Sigmoid colon (tissue), 7 donors: ENCODE measurements at places on chromosomes 11 and 22.

- DNase-seq: peak; percentile 81
These were observed 67.1 kb upstream of the WNT7B start for GRCh38 chr22:46043816-46044620.

GRCh38 chr11:35764417-35764816, 101.8 kb downstream of the TRIM44 start:
- DNase-seq: no peak

- no peak for DNase-seq
These were observed 262.2 kb upstream of the UBASH3B start for GRCh38 chr11:122393209-122393860.

DNA sequence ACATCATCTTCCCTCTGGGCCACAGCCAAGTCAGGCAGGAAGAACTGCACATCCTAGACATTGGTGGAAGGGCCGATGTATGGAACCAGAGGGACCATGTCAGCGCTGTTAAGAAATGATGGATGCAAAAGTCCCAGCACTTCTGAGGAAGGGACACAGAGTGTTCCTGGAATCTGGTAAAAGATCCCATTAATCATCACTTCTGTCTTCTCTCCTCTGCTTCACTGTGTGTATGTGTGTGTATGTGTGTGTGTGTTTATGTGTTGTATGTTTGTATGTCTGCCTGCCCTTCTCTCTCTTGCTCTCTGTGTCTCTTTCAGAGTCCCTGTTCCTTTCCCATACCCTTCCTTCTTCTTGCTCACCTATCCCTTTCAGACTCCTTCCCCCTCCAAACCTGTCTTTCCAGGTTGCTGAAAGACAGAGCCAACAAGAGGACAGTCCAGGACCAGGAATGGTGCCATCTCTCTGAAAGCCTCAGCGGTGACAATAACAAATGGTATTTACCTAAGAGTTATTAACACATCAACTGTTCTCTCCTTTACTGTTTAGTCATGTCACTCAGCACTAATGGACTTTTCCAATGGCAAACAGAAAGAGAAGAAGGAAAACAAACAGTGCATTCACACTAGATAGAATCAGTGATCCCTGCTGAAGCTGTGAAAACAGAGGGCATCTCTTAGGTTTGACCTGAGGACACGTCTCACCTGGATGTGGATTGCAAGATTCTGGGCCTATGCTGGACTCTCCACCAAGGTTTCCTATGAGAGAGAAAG, 47.1 kb downstream of the EHF start:
- DNase-seq: no peak

GRCh38 chr22:17095538-17095937, 10.7 kb downstream of the IL17RA start:
- peak; percentile 21 for DNase-seq

DNA sequence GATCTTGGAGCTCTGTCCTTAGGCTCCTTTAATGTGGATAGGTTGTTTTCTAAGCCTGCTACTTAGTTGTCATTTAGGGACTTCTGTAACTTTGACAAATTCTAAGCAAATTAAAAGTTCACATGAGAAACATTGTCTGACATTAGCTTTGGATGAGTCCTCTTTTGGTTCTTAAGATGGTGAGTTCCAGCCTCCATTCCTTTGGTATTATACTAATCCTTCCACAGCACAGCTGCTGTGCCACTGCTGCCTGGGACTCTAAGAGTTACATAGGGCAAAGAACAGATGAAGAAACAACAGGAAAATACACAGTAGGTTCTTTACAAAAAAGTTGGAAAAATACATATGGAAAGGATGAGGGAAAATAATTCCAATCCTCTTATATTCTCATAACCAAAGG, 25.3 kb upstream of the PIK3C2A start:
- DNase-seq: no peak

DNA sequence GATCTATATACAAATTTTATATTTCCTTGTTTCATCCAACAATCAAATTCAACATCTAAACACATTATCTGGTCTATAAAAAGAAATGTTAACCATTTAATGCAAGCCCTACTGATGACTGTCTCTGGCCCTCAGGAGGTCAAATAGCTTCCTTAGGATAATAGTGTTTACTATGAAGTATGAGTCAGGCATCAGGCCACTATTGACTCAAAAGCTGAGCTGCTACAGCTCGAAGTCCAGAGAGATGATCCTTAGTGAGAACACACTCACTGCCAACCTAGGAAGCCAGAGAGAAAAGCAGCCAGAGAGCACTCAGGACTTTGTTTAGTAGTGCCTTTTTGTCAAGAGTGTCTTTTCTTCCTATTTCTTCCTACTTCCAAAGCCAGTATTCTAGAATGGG, 171.8 kb downstream of the SOX6 start:
- no peak for DNase-seq

GRCh38 chr11:47773882-47774281, 6.7 kb upstream of the FNBP4 start:
- DNase-seq: no peak

- DNase-seq: no peak
These were observed 205.8 kb downstream of the CADM1 start for GRCh38 chr11:115298300-115299012.

DNA sequence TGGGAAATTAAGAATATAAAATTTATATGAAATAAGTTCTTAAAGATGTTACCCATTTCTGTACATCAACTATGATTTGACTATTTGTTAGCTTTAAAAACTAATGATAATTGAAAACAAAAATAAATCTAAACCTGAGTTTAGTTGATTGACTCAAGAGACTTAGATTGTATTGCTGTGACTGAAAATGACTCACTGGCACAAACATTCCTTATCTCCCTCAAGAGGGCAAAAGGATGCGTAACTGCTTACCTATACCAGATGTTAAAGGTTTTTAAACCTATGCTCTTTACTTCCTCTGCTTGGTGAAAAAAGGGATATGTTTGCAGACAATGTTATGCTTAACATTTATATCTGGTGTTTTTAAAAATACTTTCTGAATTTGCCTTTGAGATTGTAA, 30.3 kb downstream of the ATM start:
- DNase-seq: no peak

- DNase-seq: peak; percentile 86
These were observed 1.7 kb upstream of the GAB2 start for GRCh38 chr11:78419327-78419726.

GRCh38 chr11:33291004-33291777, 34.0 kb downstream of the HIPK3 start:
- DNase-seq: no peak

GRCh38 chr11:47611348-47611794, 17.2 kb upstream of the C1QTNF4 start:
- no peak for DNase-seq

GRCh38 chr22:23089633-23090456, 19.5 kb downstream of the GNAZ start:
- DNase-seq: no peak

DNA sequence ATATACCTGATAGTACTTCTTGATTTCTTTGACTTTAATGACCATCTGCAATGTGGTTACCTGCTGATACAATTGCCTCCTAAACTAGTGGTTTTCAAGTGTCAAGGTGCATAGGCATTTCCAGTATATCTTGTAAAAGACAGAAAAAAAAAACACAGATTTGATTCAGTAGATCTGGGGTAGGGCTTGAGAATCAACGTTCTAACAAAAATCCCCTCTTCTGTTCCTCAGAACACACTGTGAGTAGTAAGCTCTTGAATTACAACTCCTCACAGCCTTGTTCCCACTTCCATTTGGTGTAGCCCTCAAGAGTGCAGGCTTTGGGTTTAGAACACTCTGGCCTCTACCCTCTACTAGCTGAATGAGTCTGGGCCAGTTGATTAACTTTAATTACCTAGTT, 78.0 kb upstream of the CTSC start:
- no peak for DNase-seq

DNA sequence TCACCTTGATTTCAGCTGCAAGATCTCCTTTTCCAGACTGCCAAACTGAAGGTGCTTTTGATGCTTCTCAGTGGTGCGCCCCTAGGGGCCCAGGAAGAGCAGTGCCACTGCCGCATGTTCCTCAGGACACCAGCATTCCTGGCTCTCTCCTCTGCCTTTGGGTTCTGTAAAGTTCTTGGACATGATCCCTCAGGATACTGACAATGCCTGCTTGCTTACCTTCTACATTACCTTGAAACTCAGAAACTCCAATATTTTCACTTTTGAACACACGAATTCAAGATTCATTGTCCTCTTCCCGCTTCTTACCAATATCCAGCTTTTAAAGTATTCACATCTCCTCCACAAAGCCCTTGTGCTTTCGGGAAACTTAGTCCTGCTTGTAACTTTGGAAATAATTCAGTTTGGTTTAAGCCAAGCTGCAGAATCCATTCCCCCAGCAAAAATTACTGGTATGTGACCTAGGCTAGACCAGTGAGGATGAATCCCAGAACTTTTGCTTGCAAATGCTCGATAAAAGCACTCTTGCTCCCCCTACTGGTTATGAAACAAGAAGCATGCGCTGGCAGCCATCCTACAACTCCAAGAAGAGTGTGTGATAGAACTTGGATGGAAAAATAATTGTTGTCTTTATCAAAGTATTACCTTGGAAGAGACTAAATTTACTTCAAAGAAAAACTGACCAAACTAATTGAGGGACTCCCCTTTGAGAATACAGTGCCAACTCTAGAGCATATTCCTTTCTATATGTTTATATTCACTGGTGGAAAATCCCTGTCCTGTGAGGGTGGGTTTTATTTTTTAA, 16.5 kb upstream of the OR5B21 start:
- peak; percentile 82 for DNase-seq

DNA sequence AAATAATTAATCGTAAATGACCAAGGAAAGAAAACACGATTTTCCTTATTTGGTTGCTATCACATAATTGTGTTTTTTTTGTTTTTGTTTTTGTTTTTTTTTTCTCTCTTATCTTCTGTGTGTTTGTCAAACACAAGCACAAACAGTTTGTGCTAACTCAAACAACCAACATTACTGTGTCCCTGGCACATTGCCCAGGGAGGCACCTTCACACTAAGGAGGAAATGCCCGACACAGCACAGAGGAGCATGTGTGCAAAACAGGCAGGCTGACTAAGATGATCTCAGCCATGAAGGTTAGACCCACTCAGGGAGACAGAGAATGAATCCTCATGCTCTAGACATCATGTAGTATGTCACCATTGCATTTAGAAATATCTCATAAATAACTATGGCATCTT, 130.1 kb downstream of the SOX6 start:
- DNase-seq: peak; percentile 49

- peak; percentile 21 for DNase-seq
These were observed 27.5 kb downstream of the CLPB start for GRCh38 chr11:72406540-72407527.

GRCh38 chr11:83676056-83676601, 390.0 kb upstream of the CCDC90B start:
- no peak for DNase-seq

GRCh38 chr11:113473983-113474361, 1.2 kb downstream of the DRD2 start:
- DNase-seq: no peak

GRCh38 chr22:35620624-35621251, 3.6 kb upstream of the MB start:
- peak; percentile 86 for DNase-seq

- DNase-seq: no peak
These were observed 27.1 kb downstream of the BRD1 start for GRCh38 chr22:49800408-49801238.
